ENCODE measurements at places on chromosomes 2 and 18. TPM values are rescaled to one million over a fixed set of nuclear protein-coding genes. Genes with fewer than 3 reads are reported as not detected.

CTDSP1 gene
- 169 TPM for total RNA-seq

NTSR2 gene
- total RNA-seq = not detected

ANKRD30BL gene
- total RNA-seq = not detected

RBM43 gene
- total RNA-seq = 9.4 TPM

PSTPIP2 gene
- total RNA-seq = 9.8 TPM

MC2R gene
- total RNA-seq = not detected

DSG4 gene
- total RNA-seq = not detected

TFPI gene
- total RNA-seq = 366 TPM

SCN7A gene
- 97.1 TPM for total RNA-seq

FHOD3 gene
- 1.9 TPM for total RNA-seq

ESCO1 gene
- total RNA-seq = 15.4 TPM

CD8A gene
- total RNA-seq = 7.4 TPM

YWHAQ gene
- total RNA-seq = 191 TPM

EMILIN1 gene
- total RNA-seq = 84.6 TPM

MAB21L4 gene
- total RNA-seq = 22.2 TPM

VSNL1 gene
- 1.2 TPM for total RNA-seq

IL36G gene
- total RNA-seq = not detected

TSPYL6 gene
- not detected for total RNA-seq

SLC14A1 gene
- total RNA-seq = 6.0 TPM

CBLN2 gene
- 0.26 TPM for total RNA-seq

RPRM gene
- 0.26 TPM for total RNA-seq

SPDYA gene
- total RNA-seq = 1.5 TPM

ICA1L gene
- total RNA-seq = 2.3 TPM

REG1B gene
- not detected for total RNA-seq

SERPINB13 gene
- total RNA-seq = not detected

VWA3B gene
- 0.17 TPM for total RNA-seq

PCBP1 gene
- total RNA-seq = 337 TPM

CDH19 gene
- 1.4 TPM for total RNA-seq

ID2 gene
- total RNA-seq = 99.5 TPM

NPHP1 gene
- 4.1 TPM for total RNA-seq

BARD1 gene
- 11.3 TPM for total RNA-seq

SRD5A2 gene
- total RNA-seq = not detected

CD207 gene
- 3.6 TPM for total RNA-seq

ZSWIM2 gene
- not detected for total RNA-seq

CENPO gene
- total RNA-seq = 6.5 TPM

GNLY gene
- total RNA-seq = 18.5 TPM

CNOT11 gene
- 30.6 TPM for total RNA-seq
